Naive thymus-derived CD4-positive, alpha-beta T cell (primary cell): ENCODE measurements at places on chromosomes 12 and 14.

GRCh38 chr14:92958373-92959188 lies 35.6 kb downstream of the CHGA start:
- DNase-seq: no peak

DNA sequence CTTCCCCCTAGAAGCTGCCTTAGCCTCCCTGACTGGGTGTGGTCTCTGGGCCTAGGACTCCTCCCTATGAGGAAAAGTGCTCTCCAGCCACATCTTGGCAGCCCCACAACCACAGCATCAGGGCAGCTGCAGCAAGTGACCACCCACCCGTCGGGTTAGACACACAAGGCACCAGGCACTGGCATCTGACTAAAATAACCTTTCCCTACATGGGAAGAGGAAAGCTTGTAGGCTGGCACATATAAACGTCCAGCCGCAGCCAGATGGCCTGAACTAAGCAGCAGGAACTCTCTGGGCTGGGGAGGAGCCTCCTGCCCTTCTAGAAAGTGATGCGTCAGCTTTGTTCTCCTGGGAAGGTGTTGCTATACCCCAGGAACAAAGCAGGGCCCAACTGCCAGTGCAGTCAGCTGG lies 328.7 kb downstream of the DPF3 start:
- no peak for DNase-seq

DNA sequence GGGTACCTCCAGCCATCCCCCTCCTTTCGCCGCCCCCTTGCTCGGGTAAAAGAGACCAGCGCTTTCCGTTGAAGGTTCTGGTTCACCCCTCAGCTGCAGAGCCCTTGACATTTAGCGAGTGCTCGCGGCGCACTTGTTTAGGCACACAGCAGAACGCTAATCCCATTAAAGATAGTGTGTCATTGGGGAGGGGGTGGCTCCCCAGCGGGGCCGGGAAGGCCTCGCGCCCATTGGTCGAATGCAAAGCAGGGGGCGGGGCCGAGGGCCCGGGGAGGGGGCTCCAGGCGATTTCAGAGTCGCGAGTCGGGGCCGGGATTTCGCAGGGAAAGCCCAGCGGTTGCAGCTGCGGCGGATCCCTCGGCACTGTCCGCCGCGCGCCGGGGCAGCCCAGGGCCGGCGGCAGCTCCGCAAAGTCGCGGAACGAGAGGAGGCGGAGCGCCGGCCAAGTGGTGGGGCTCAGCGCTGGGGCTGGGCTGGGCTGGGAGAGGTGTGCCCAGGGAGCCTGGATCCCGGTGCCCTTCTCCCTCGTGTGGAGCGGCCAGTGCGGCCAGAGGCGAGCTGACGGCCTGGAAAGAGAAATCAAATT lies 122.9 kb downstream of the TSPAN9 start:
- DNase-seq: no peak

DNA sequence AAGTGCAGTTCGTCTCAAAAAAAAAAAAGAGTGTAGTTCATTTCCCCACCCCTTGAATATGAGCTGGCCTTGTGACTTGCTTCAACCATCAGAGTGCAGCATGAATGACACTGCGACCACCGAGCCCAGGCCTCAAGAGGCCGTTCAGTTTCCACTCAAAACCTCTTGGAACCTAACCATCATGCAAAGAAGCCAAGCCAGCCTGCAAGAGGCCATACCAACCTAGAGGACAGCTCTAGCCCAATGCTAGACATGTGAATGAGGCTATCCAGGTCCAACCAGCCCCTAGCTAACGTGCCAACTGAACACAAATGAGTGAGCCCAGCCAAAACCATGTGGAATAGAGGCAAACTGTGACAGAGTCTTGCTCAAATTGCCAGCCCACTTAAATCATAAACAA lies 29.7 kb downstream of the R3HDM2 start:
- DNase-seq: no peak
